ENCODE measurements at places on chromosomes 3 and 15.

DNA sequence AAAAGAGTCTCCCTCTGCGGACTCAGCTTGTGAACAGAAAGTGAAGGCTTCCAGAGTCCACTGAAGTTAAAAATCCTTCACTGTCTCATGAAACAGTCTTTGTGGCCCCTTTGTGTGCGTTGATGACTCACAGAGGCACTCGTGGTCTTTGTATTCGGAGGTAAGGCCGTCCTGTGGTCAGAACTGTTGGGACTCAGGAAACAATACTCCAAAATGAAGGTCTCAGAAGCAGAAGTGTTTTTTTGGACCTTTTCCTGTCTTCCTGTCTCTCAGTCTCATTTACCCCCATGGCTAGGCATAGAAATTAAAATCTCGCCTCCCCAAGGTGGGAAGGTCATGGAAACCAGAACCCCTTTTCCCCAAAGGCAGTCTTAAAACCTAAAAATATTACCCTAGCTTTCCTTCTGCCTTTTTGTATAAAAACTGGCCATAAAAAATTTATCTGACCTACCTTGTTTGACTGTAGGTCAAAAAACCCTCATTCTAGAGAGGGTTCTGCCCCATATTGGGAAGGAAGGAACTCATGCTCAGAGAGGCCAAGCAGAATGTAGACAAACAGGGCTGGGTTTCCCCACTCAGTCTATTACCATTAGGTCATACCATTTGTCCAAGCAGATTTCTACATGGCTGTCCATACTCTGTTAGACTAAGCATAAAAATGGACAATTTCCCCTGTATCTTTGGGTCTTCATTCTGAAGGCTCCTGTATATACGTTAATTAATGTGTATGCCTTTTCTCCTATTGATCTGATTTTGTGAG lies 19.1 kb upstream of the EPB42 start:
- peak; percentile 89 for DNase-seq

DNA sequence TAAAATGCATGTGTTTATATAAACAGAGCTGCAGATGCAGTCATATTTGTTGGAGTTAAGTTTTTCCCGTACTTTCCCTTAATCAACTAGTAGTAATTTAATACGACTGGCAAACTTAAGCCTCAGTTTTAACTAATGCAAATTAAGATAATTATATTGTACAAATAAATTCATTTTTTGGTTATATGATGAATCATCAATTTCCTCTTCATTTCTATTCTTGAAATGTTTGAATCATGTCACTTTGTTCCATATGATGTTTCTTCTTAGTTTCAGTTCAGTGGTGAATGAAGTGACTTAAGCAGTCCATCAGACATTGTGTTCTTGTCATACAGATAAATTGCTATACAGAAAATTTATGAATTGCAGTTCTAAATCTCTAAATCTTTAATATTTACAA lies 1361.2 kb upstream of the EPHA6 start:
- no peak for DNase-seq

DNA sequence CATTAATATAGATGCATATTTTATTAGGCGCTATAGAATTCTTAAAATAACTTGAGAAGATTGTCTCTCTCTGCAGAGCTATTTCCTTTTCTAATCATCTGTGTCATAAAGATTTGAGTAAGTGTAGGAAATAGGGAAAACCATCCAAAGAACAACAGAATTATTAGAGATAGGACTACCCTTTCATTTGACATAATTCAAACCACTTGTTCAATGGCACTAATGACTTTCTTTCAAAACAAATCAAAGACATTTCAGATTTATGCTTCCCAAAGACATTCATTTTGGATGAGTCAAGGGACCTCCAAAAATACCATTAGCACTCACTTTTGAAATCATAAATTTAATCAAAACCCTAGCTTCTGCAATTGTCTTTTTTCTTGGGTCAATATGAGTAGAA lies 29.5 kb downstream of the PRICKLE2 start:
- DNase-seq, result no peak

DNA sequence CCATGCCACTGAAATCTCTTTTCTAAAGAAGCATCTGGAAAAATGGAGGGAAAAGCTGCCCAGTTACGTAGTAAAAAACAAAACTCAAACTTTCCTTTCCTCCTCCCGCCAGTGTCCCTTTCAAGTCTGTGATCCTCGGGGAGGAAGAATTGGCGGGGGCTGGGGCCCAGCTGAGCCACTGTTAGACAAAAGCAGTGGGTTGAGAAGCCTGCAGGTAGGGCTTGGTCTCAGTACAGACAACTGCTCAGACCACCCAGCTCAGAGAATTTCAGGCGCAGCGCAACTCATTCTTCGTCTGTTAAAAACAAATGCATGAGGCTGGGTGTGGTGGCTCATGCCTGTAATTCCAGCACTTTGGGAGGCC lies 117.1 kb downstream of the MYLK start:
- DNase-seq, result no peak

GRCh38 chr3:156465194-156465593 lies 89.7 kb downstream of the SSR3 start:
- no peak for DNase-seq

GRCh38 chr3:127822682-127823425 lies 539 bp upstream of the MGLL start:
- DNase-seq, result no peak

GRCh38 chr3:43423142-43423541 lies 136.8 kb downstream of the SNRK start:
- DNase-seq, result no peak

- no peak for DNase-seq
Measured at GRCh38 chr15:90708516-90708915, 8.6 kb upstream of the BLM start.

DNA sequence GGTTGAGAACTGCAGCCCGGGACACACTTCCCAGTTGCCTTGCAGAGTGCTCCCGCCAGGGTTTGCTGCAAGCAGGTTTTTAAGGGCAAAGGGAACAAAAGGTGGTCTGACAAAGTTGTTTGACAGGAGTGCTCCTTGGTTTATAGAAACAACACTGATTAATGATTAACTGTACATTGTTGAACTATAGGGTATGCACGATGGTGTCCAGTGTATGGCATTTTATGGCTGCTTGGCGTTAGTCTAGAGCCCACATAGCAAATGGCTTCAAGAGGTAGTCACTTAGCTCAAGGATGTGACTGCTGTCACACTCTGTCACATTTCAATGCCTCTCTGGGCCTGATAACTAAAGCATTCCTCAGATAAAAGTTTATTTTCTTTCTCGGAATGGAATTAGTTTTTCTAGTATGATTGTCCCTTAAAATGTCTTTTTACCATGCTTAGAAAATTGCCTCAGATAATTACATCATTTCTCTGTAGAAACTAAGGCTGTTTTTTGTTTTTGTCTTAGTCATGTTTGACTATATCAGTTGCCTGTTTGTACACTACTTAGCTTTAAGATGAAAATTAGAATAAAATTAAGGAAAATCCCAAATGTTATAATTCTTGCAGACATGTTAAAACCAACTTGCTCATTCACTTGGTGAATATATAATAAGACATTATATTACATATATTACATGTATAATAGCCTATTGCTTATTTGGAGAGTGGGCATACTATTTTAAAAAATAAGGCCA lies 61.3 kb upstream of the GATM start:
- DNase-seq, result no peak

GRCh38 chr15:51750792-51751696 lies at the start of gene TMOD2:
TMOD2 (plus strand) TSS chr15:51751597; CDS start chr15:51766442, 14,845 bp downstream.
- peak; percentile 36 for DNase-seq

GRCh38 chr3:54349231-54349652 lies 226.9 kb downstream of the CACNA2D3 start:
- DNase-seq, result no peak

DNA sequence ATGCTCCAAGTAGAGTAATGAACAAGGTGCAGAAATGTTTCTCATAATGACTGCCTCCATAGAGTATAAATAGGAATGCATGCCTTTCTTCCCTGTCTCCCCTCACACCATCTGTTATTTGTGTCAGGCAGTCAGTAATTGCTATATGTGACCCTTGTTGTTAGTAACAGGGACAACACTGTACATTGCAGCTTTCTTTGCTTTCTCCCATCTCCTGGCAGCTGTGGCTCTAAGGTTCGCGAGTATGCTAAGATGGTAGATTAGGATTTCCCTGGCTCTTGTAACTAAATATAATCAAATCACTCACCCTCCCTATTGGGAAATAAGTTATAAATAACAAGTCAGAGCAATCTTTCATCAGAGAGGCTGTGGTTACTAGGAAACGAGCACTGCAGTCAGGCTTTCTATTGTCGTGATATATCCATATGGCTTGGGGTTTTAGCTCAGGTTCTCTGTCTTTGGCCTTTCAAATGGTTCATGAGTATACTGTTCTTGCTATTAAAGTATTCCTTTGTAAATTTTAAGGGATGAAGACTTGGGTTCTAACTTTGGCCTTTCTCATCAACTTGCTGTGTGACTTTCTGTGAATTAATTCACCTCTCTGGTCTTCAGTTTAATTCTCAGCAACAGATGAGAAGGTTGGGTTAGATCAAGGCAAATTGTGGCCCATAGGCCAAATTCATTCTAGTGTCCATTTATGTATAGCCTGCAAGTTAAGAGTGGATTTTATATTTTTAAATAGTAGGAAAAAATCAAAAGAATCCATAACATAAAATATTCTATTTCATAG lies 8.1 kb upstream of the MINDY4B start:
- DNase-seq, result no peak

DNA sequence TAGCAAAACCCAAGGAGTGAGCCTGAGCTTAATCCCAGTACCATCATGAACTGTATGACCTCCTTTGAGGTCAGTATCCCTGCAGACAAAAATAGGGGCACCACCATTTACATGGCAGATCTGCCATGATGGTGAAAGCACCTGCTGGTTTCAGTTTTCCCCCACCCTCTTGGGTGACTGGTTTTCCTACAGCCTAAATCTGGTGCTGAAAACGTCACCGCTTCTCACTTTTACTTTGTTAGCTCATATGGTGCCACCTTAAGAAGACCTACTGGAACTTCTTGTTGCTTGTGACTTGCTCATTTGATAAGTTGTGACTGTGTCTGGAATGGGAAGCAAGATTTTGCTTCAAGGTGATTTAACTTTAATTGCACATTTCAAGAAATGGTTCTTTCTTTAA lies 5.1 kb downstream of the PPP1R2 start:
- no peak for DNase-seq

DNA sequence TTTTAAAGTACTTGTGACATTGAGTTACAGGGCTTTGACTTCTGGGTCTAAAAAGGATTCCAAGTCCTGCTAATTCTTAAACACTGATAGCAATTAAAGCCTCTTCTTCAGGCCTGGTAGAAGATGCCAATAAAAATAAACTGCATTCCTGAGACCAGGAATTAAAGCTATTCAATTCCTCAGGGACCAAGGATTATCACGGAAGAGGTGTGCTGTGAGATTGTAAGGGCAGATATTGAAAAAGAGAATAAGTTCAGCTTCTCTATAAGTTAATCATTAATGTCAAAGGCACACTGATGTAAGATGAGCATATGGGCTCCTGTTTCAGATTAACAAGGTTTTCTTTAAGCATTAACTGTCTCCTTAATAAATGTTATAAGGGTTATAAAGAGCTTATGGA lies 611.3 kb downstream of the SI start:
- no peak for DNase-seq

GRCh38 chr3:102174832-102175374 lies 259.9 kb upstream of the ZPLD1 start:
- DNase-seq, result no peak

DNA sequence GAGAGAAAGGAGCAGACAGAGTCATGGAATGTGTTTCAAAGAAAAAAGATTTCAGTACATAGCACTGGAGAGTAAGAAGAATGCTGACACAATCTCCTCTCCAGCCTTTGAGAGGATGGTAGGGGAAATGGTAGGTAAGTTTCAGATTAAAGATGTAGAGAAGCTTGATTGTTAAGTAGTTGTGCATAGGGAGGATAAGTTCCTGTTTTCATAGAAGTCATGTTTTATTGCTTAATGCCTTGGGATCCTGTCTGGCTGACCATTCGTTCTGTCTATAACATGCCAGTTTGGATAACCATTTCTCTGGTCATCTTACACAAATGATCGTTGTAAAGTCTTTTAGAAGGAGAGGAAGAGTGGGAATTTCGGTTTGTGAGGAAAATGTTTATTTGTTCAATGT lies 95.7 kb upstream of the IGSF10 start:
- DNase-seq, result peak; percentile 56

- no peak for DNase-seq
Measured at GRCh38 chr3:27194861-27195483, 174.2 kb downstream of the NEK10 start.

DNA sequence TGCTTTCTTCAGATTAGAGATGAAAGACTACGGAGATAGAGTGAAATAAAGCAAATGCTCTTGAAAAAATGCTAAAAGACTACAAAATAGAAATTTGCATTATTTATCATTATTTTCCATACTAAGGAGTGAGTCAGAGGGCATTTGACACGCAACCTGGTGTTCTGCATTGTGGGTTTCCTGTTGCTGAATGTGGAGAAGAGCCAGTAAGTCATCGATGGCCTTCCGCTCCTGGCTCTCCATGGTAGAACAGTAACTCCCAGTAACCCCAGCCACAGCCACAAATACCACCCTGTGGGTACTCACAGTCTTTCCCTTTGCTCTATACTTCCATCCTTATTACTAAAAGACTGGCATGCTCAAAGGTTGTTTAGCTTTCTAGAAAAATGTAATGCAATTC lies 61.5 kb downstream of the CGGBP1 start:
- DNase-seq, result peak; percentile 72

GRCh38 chr3:106425026-106425425 lies 556.2 kb upstream of the CBLB start:
- DNase-seq, result no peak

GRCh38 chr3:172174513-172175253 lies 135.3 kb downstream of the FNDC3B start:
- DNase-seq, result no peak

- no peak for DNase-seq
Measured at GRCh38 chr3:42546691-42547213, 35.0 kb downstream of the SEC22C start.

DNA sequence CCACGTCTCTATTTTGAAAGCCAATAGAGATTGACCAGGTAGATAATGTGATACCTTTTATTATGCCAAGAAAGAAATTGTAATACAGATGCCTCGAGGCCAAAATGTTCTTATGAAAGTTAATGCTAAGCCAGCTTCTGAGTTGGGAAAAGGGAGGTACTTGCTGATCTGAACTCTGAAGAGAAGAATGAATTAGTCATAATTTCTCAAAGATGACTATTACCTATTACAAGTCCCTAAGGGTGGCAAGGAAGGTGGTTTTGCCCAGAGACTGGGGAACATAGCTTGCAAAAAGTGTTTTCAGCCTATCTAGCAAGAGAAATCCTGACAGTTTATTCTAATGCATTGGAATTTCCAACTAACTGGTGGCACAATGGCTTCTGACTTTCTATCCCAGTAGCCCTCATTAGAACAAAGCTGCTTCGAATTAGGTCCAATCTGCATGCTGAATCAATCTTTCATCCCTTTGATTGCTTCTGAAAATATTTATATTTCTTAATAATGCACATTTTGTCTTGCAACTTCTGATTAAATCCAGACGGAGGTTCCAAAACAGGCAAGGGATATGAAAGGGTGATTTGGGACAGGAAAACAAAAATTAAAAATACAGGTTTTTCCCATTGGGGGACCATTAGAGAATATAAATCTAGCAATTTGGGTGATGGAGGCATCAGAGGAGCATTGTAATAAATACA lies 17.7 kb upstream of the NR2F2 start:
- no peak for DNase-seq

- no peak for DNase-seq
Measured at GRCh38 chr3:80696280-80696679, 928.5 kb upstream of the ROBO1 start.

All from KBM-7 (cell line).